NCI-H2081 treated with DMSO at 0.1 percent for 48 hours (cell line): ENCODE measurements at places on chromosomes 1 and 21.

- DNase-seq: no peak
Observed at GRCh38 chr1:42646056-42646455, 12.2 kb upstream of the PPIH start.

GRCh38 chr1:17293681-17294425 lies 14.1 kb upstream of the PADI4 start:
- DNase-seq: no peak

GRCh38 chr1:156525856-156526489 lies 25.4 kb upstream of the MEF2D start:
- no peak for DNase-seq

DNA sequence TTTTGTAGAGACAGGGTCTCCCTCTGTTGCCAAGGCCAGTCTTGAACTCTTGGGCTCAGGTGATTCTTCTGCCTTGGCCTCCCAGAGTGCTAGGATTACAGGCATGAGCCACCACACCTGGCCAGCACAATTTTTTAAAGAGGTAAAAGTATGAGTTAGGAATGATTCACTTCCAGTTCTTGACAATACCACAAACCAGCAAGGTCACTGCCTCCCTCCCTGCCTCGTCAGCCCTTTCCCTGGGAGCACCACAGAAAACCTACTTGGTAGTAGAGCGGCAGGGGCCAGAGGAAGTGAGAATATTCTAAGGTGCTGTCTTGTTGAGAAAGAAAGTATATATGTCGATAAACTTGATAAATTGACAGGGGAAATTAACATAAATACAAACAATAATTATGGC lies 10.8 kb upstream of the CDA start:
- no peak for DNase-seq

GRCh38 chr1:28194326-28195035 lies 18.0 kb upstream of the PTAFR start:
- DNase-seq: no peak

- no peak for DNase-seq
Observed at GRCh38 chr1:211347077-211347844, 20.6 kb downstream of the TRAF5 start.

DNA sequence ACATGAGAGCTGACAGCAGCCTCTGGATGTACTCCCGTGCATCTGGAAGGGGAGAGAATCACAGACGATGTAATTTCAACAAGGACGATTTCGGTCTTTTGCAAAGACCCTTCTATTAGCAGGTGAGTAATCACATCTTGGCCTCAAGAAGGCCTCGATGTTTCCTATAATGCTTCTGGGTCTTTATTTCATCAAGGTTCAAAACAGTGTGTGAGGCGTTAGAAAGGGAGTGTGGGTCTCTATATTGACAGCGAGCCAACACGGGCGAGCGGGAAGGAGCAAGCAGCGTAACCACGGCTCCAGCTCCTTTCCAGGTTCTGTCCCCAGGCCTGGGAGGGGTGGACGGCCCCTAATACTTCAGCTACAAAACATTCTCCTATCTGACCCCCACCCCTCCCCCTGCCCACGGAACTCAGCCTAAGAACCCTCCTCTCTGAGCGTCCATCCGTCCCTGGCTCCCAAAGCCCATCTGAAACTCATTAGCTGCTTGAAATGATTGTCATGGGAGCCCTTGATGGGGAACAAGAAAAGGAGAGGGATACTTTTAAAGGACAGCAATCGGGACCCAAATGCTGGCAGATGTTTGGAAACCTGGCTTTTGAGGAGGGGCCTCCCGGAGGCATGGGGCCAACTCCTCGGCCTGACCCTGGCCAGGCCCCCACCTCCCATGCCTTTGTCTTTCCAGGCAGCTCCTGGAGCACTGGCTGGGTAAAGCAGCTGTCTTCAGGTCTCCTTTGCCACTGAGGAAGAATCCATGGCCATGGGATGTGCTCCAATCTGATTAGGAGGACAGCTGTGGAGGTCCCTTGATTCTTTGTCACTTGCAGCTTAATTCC lies 250.8 kb downstream of the FOXD2 start:
- DNase-seq: no peak

GRCh38 chr1:160522622-160523345 lies at the start of gene SLAMF6:
Gene SLAMF6 (minus strand): TSS chr1:160523255. CDS start chr1:160523192, 63 bp downstream.
- no peak for DNase-seq

DNA sequence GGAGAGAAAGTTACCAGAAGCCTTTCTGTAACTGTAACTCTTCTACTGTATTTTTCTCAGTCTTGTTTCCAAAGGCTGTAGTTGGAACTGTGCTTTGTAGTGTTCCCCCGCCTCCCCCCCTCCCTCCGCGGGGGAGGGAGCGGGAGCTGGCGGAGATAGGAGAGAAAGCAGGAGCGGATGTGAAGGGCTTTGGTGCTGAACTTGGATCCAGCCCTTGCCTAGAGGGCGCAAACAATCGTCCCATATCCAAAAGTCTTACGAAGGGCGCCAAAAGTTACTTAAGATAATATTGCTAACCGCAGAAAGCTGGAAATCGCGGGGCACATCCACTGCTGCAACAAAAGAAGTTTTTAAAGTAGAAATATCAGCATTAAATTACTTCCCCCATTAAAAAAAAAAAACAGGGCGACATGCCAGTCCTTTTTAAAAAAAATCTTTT lies 2.4 kb upstream of the NFIA start:
- DNase-seq: no peak

DNA sequence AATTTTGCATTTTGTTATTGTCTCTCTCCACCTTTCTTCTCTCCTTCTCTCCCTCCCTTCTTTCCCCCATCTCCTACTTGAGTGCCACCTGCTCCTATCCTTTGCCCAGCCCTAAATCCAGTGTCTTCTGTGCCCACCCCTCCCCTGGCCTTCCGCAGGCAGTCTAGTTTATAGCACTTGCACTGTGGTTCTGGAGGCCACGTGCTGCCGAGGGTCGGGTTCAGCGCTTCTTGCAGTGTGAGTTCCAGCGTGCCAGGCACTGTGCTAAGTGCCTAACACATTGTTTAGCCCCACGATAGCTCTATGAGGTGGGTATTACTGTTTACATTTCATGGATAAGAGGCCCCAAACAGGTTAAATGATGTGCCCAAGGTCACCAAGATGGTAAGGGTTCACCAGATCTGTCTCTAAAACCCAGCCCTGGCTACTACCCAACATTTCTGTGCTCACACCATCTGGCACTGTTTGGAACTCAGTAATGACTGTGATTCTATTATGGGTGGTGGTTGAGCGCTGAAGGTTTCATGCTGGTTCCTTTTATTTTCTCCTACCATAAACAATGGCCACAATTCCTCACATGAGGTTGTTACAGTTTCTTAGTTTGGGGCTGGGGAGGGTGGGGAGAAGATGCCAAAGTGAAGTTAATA lies 14.1 kb upstream of the ATP1A4 start:
- no peak for DNase-seq
